ENCODE measurements at places on chromosomes 6 and 20.
A peak's percentile ranks its signal among the peaks of the same experiment; 100 is the strongest.

GRCh38 chr6:122953766-122954165 lies 42.3 kb upstream of the CLVS2 start:
- DNase-seq: no peak

DNA sequence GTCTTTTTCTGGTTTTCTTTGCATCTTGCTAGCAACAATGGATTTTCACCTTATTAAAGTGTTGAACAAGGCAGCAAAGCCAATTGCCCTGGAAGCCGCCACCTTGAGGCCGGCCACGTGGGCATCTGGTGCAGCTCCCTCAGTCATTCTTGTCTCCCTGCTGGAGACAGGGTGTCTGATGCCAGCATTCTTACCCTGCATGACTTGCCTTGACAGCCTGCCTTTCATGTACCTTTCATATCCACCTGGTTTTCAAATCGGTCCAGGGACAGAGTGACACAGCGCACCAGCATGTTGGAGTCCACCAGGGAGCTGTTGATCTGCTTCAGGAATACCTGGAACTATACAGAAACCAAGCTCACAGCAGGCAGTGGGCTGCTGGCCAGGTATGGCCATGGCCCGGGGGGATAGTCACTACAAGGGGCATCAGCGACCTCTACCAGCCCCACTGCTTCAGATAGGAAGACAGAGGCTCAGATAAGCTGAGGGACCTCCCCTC lies 49.8 kb downstream of the MYH7B start:
- no peak for DNase-seq

- no peak for DNase-seq
These were observed 30.9 kb downstream of the KIAA1755 start for GRCh38 chr20:38229376-38230252.

DNA sequence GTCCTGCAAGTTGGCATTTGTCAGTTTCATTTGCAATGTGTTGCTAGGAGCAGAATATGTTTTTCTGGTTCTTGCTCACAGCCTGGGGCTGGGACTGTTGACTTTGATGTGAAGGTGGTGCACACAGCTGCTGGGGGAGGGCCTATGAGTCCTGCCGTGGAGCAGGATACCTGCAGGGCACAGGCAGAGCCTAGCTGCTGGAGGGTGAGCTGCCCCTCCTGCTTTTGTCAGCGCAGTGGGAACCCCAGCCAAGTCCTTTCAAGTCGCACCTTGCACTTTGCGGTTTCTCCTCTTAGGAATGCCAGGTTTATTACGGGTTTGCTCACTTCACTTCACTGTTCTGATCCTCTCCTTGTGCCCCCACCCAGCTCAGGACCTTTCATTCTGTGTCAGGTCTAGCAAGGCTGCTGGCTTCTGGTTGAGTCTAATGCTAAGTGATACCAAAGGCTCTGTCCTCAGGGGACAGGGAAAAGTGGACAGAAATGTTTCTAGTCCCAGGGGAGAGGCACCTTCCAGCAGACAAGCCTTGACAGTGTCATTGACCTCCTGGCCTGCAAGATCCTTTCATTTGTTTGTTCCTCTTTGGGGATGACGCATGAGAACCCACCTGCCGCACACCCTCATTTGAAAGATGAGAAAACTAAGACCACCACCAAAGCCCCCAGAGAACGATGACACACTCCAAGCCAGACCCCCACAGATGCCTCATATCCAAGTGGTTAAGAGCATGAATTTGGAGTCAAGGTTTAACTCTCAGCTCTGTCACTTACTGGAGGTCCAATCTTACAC lies 2.7 kb upstream of the SPO11 start:
- no peak for DNase-seq

- DNase-seq: no peak
These were observed 304.6 kb upstream of the AGPAT4 start for GRCh38 chr6:161578478-161578877.

DNA sequence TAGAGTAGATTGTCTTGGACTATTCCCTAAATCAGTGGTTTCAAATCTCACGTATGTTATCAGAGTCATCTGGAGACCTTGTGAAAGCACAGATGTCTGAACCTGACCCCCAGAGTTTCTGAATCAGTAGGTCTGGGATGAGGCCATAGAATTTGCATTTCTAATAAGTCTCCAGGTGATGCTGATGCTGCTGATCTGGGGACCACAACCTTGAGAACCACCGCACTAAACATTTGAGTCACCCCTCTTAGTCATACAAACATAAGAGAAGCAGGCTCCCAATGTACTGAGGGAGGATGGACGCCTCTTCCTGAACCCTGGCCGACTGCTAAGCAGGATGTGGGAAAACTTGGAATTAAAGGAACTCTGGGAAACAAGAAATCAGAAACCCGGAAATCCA lies 187.8 kb upstream of the PRDM1 start:
- DNase-seq: no peak

- no peak for DNase-seq
These were observed at the start of gene PPP1R14C for GRCh38 chr6:150142670-150143515. Gene PPP1R14C, plus strand, starts transcription at chr6:150143044. Its CDS starts 149 bp downstream, at chr6:150143193.

GRCh38 chr6:131823276-131823902 lies 15.6 kb downstream of the ENPP1 start:
- no peak for DNase-seq

GRCh38 chr6:152189736-152190135 lies 382.3 kb downstream of the ESR1 start:
- DNase-seq: no peak

DNA sequence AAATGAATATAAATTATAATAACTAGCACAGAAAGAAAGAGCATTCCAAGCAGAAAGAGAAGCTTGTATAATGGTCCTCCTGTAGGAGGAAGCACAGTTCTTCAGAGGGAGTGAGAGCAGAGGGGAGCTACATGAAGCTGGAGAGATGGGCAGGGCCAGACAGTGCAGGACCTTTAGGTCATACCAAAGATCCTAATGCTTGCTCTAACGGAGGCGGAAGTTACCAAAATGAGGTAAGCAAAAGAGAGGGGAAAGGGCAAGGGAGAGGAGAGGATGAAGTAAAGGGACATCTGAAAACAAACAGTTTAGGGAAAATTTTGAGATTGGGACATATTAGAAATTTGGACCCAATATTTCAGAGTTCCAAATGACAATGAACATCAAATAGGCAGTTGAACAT lies 50.2 kb downstream of the HBS1L start:
- no peak for DNase-seq

- DNase-seq: peak; percentile 46
These were observed 114.5 kb downstream of the SLC22A3 start for GRCh38 chr6:160462551-160463109.

GRCh38 chr6:90918361-90918760 lies 331.5 kb upstream of the MAP3K7 start:
- DNase-seq: no peak

DNA sequence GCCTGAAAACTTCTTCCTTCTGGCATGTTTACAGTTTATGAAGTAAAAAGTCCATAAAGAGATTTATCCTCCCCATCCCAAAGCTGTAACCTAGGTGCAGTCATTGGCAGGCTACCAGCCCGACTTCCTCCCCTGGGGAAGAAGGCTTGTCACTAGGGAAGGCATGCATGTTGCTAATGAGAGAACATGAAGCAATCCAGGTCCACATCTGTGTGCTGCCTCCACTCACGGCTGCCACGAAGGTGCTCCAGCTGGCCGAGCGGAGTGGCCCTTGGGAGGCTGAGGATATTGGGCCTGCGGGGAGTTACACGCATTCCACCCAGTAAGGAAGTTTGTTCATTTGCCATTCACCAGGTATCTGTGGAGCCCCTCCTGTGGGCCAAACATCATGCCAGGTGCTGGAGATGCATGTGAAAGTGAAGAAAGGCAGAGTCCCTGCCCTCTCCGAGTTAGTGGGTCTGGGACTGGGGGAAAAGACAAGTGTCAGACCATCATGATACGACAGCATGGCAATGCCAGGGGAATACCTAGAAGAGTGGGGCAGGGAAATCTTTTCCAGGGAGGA lies 257.0 kb downstream of the NRN1 start:
- no peak for DNase-seq

DNA sequence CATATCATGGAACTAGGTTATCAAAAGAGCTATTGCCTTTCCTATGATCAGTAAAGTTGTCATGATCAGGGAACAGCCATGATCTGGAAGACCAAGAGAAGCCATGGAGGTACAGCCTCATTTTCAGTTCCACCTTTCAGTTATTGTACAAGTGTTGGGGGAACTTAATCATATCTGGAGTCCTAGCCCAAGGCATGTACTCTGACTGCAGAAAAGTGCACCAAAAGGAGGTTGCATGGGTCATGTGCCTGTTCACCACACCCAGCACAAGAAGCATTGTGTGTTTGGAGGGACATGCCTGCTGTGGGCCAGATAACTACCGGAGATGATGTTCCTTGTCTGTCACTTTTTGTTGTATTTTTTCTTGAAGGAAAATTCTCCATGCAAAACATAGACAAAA lies 185.8 kb upstream of the MAN1A1 start:
- DNase-seq: no peak

GRCh38 chr20:57548177-57549058 lies 12.5 kb upstream of the PCK1 start:
- no peak for DNase-seq

GRCh38 chr6:19377722-19378121 lies 459.4 kb upstream of the ID4 start:
- no peak for DNase-seq

GRCh38 chr20:25237610-25238318 lies 10.1 kb upstream of the PYGB start:
- DNase-seq: no peak

- DNase-seq: no peak
These were observed 82.5 kb upstream of the BHLHE23 start for GRCh38 chr20:63089051-63089907.

- DNase-seq: no peak
These were observed 242.2 kb downstream of the HIVEP2 start for GRCh38 chr6:142702501-142703460.

DNA sequence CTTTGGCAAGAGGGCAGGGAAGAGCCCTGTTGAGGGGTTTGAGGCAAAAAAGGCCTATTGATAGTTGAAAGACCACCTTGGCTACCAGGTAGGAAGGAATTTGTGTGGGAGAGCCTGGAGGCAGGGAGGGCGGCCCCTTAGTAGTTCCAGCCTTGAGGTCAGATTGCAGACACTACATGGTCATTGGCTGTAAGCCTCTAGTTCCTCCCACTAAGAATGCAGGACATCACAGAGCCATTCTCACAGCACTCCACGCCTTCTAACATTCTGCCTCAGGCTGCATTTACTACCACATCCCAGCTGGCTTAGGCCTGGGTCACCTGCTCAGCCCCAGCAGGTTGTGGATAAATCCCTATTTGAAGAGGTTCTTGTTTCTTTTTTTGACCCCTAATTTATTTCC lies 91.0 kb upstream of the SNX9 start:
- no peak for DNase-seq

- no peak for DNase-seq
These were observed 11.1 kb upstream of the LSM14B start for GRCh38 chr20:62111148-62111547.

GRCh38 chr6:163831736-163832135 lies 417.2 kb downstream of the QKI start:
- DNase-seq: no peak

GRCh38 chr6:143361536-143362191 lies 88.8 kb downstream of the ADAT2 start:
- DNase-seq: no peak

All from GM18507 (cell line).